ENCODE measurements at places on chromosomes 12 and 14.

DNA sequence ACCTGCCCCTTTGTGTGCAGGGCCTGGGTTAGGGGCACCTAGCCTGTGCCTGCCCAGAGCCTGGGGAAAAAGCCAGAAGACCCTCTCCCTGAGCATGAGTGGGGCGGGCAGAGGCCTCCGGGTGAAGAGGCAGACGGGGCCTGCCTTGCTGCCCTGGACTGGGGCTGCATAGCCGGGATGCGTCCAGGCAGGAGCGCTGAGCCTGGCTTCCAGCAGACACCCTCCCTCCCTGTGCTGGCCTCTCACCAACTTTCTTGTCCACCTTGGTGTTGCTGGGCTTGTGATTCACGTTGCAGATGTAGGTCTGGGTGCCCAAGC lies 216.1 kb downstream of the TMEM121 start:
- DNase-seq = no peak

DNA sequence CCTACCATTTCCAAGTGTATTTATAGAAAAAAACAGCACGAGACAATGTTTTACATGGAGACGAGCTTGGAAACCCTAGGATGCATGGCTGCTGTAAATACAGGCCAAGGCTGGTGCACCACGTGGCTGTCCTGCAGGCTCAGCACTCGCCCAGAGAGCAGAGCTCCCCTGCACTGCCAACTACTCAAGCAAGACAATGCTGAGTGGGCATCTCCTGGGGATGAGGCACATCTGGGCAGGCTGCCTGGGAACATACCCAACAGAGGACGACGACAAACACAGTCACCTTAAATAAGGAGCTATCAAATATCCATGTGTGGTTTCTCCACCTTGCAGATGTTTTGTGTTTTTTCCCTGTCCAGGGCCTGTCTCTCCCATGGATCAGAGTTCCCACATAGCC lies 128.3 kb upstream of the PRMT8 start:
- no peak for DNase-seq

DNA sequence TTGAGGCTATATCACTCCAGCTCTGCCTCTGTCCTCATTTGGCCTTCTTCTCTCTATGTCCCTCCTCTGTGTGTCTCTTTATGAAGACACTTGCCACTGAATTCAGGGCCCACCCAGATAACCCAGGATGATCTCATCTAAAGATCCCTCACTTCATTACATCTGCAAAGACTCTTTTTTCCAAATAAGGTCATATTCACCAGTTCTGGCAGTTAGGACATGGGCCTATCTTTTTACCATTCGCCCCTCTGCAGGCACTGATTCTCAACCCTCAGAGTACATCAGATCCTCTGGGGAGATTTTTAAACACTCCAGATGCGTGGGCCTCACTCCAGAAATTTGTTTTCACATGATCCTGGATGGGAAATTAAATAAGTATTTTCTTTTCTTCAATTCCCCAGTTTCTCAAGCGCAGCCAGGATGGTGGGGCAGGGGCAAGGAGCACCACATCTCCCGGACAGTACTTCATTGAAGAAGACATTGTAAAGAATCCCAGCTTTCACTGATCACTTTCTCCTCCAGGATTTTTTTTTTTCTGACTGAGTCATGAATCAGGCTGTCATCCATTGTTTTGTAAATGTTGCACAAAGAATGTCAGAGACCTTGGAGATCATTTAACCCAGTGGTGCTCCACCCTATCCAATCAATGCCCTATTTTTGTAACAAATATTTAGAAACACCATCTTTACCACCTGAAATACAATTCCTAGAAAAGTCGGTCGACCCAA lies 27.4 kb downstream of the CRACR2A start:
- no peak for DNase-seq

- DNase-seq = peak; percentile 83
Observed at GRCh38 chr14:64986648-64987437, at the start of gene FNTB. FNTB (plus strand) TSS chr14:64986895; CDS start chr14:64986954, 59 bp downstream.

DNA sequence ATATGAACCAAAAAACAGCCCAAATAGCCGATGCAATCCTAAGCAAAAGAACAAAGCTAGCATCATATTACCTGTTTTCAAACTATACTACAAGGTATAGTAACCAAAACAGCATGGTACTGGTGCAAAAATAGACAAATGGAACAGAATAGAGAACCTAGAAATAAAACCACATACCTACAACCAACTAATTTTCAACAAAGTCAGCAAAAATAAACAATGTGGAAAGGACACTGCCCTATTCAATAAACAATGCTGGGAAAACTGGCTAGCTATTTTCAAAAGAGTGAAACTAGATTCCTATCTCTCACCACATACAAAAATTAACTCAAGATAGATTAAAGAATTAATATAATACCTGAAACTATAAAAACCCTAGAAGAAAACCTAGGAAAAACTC lies 17.8 kb upstream of the STAB2 start:
- no peak for DNase-seq

DNA sequence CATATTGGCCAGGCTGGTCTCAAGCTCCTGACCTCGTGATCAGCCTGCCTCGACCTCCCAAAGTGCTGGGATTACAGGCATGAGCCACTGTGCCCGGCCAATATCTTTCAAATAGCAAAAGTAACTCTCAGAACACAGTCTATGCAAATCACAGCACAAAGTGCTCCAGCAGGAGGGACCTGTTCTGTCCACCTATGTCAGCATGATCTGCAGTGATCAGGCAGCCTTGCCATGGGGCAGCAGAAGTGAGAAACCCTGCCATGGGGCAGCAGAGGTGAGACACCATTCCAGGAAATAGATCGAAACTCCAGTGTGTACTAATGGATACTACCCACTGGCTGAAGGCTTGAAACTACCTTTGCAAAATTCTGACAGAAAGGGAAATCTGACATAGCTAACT lies 78.5 kb upstream of the EIF5 start:
- no peak for DNase-seq

DNA sequence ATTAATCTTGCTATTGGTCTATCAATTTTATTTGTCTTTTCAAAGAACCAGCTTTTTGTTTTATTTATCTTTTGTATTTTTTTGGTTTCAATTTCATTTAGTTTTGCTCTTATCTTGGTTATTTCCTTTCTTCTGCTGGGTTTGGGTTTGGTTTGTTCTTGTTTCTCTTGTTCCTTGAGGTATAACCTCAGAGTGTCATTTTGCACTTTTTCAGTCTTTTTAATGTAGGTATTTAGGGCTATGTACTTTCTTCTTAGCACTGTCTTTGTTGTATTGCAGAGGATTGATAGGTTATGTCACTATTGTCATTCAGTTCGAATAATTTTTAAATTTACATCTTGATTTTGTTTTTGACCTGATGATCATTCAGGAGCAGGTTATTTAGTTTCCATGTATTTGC lies 92.7 kb upstream of the DCD start:
- DNase-seq = no peak

- DNase-seq = no peak
Observed at GRCh38 chr14:75238756-75239455, 39.7 kb upstream of the FOS start.

DNA sequence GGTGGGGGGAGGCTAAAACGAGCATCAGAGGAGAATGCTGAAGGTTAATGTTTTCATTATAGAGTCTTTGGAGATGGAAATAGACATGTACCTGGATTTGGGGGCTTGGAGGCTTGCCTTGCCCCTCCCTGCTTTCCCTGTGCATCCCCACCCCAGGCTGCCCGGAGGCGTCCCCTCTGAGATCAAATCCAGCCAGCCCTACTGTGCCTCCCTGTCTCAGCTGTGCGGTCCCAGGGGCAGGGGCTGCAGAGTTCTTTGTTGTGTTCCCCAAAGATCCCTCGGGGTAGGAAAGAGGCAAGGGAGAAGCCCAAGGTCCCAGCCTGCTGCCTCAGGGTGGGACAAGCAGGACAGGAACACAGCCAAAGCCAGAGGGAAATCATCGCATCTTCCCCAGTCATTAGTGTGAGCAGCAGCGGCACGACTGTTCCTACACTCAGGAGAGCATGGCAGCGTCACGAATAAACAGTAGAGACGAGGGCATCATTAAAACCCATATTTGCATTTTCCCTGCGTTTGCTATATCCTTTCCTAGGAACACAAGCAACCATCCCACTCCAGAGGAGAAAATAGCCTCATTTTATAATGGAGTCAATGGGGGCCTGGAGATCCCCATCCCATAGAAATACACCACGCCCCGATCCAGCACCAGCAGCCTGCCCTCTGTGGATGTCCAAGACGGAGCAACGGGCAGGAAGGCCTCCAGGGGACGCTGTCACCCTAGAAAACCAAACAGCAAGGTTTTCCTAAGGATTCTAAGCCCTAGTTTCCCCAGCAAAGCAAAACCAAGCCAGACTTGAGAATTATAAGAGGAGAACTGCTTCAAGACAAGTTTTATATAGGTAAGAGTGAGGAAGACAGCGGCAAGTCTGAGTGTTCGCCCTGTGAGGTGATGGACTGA lies 32.4 kb downstream of the ANO2 start:
- DNase-seq = no peak

DNA sequence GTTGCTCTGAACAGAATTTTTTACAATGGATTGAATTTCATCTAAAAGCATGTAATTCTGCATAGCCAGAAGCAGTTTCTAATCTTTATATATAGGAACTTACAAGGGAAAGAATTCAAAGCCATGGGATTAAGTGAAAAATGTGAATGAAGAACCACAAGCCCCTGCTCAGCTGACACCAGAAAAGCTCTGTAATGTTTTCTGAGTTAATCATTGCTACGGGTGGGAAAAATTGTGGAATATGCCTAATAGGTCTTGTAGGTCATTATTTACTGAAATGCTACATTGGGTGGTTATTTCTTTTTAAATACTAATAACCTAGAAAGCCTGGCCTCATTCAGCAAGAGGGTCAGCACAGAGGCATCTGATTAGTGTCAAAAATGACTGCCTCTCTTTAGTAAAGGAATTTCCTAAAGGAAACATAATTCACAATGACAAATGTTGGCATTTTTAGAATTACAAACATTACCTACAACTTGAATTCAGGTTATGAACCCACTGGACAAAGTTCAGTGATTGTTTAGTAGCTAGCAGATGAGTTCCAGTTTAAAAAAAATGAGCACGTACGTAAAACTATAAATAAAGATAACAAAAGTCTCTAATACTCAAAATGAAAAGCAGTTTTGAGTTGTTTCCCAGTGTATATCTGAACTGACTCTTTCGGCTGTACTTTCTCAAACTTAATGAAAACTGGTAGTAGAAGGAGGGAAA lies 75.3 kb downstream of the BMP4 start:
- DNase-seq = no peak

- DNase-seq = no peak
Observed at GRCh38 chr12:67981287-67982162, 7.7 kb upstream of the IFNG-AS1 start.

GRCh38 chr12:130540376-130540775 lies 175.7 kb downstream of the RIMBP2 start:
- DNase-seq = no peak

DNA sequence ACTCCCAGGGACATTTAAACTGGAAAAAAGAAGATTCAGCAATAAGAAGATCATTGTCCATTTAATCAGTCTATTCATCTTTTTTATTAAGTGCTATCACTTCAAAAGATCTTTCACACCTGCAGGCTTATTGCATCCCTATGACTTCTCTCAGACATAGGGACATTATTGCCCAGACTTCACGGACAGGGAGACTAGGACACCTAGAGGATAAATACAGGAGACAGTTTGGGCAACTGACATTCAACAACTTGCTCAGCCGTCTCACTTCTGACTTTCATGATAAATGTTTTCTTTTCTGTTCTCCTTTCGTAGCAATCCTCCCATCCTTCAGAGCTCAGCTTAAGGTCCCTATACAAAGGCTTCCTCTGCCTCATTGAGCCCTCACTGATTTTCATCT lies 84.3 kb downstream of the TMEM30B start:
- DNase-seq = no peak

DNA sequence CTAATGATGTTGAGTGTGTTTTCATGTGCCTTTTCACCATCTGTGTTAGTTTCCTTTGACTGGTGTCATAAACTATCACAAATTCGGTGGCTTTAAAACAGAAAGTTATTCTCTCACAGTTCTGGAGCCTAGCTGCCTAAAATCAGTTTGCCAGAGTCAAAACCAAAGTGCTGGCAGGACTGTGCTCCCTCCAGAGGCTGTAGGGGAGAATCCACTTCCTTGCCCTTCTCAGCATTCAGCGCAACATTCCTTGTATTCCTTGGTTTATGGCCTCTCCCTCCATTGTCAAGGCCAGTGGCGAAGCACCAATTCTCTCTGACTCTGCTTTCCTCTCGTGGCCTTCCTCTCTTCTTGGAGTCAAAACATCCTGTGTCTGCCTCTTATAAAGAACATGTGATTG lies 174.2 kb upstream of the PDE3A start:
- no peak for DNase-seq

- no peak for DNase-seq
Observed at GRCh38 chr14:34693228-34693939, 21.0 kb downstream of the CFL2 start.

DNA sequence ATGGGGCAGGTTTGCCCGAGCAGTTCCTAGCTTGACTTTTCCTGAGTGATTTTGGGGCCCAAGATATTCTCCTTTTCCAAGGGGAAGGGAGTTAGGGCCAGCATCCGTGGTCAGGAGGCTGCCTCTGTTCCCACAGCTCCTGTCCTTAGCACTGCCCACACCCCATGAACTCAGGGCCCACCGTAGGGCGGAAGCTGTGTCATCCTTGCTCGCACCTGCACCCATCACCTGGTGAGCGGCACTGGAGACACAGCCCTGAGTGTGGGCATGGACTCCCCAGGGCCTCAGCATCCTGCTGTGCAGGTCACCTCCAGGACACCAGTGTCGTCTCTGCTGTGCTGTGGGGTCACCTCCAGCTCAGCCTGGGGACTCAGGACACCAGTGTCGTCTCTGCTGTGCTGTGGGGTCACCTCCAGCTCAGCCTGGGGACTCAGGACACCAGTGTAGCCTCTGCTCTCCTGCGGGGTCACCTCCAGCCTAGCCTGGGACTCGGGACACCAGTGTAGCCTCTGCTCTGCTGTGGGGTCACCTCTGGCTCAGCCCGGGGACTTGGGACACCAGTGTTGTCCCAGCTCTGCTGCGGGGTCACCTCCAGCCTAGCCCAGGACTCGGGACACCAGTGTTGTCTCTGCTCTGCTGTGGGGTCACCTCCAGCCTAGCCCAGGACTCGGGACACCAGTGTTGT lies 322.9 kb downstream of the ADGRD1 start:
- no peak for DNase-seq

GRCh38 chr12:58263816-58264215 lies 322.4 kb downstream of the ATP23 start:
- DNase-seq = no peak

DNA sequence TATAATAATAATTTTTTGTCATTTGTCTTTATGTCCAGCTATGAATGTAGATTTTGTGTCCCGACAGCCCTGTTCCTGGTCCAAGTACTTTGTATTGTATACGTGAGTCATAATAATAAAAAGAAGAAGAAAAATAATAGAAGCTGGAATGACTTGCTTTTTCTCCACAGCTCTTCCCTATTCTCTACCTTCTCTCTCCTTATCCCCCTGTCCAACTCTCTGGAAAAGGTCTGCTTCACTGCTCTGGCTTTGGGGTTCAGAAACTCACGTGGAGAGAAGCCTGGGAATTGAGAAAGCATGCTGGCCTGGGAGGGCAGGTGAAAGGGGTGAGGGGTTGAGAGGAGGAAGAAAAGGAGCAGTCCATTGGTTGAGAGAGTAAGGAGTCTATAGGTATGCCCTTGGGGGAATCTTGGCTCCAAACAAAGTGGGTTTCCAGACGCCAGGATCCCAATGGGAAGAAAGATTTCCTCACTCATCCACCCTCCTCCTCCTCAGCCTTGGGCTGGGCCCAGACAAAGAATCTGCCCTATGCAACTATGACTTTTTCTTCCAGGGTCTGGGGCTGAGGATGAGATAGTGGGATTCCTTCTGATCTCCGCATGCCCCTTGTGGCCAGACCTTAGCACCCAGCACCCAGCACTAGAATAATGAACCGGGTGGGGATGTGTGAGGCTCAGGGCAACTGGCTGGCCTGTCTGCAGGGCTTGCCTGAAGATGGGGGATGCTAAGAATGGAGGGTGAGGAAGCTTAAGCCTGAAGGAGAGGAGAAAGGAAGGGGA lies 4.0 kb downstream of the HOXC8 start:
- no peak for DNase-seq

Data from stimulated activated CD4-positive, alpha-beta T cell treated with anti-CD3 and anti-CD28 coated beads, Interleukin-15, amount 100 ng/mL, for 1 hour (primary cell).